ENCODE measurements at places on chromosomes 1 and 21.
A peak's percentile ranks its signal among the peaks of the same experiment; 100 is the strongest.

GRCh38 chr1:116879478-116880133, 30.1 kb upstream of the PTGFRN start:
- DNase-seq, result no peak

DNA sequence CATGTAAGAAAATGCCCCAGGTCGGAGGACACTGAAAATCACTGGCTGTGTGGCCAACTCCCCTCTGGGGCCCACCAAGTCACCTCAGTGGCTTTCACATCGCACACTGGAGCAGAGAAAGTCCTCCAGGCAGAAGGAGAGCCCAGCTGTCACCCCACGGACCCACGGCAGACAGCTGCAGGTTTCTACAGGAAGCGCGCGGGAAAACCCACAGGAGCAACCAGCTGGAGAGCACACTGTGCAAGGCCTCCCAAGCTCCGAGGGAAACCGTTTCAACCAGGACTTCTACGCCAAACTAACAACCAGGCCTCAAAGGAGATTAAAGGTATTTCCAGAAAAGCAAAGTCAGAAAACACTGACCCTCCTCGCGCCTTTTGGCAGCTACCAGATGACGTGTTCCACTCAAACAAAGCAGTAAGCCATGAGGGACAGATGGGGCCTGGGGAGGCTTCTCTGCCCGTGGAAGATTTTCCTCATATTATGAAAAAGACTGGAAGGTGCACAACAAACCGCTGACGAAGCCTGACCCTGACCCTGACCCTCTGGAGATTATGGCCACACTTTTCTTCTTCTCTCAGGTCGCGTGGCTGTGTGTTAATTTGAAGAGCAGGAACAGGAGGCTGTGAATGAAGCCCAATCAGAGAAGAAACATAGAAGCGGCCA, 21.0 kb downstream of the WDR4 start:
- no peak for DNase-seq

DNA sequence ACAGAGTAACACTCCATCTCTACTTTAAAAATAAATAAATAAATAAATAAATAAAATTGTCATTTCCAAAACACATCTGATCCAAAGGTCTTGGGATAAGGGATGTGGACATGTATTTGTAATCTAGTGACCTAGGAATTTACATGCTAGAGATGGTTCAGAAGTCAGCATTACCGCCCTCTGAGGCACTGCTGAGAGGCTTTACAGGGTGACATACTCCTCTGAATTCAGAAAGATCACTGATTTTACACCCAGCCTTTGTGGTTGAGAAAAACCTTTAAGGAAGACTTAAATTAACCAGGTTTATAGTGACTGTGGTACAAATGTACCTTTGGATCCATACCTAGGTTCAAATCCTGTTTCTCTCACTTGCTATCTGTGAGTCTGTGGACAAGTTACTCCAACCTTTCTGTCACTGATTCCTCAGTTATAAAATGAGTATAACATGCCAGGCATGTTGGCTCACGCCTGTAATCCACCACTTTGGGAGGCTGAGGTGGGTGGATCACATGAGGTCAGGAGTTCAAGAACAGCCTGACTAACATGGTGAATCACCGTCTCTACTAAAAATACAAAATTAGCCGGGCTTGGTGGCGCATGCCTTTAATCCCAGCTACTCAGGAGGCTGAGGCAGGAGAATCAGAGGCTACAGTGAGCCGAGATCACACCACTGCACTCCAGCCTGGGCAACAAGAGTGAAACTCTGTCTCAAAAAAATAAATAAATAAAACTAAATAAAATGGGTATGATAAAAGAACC, 20.1 kb downstream of the OSBPL9 start:
- DNase-seq, result peak; percentile 68

- no peak for DNase-seq
Measured at GRCh38 chr1:198265073-198265661, 108.4 kb downstream of the NEK7 start.
